ENCODE measurements at places on chromosomes 3 and 15.

DNA sequence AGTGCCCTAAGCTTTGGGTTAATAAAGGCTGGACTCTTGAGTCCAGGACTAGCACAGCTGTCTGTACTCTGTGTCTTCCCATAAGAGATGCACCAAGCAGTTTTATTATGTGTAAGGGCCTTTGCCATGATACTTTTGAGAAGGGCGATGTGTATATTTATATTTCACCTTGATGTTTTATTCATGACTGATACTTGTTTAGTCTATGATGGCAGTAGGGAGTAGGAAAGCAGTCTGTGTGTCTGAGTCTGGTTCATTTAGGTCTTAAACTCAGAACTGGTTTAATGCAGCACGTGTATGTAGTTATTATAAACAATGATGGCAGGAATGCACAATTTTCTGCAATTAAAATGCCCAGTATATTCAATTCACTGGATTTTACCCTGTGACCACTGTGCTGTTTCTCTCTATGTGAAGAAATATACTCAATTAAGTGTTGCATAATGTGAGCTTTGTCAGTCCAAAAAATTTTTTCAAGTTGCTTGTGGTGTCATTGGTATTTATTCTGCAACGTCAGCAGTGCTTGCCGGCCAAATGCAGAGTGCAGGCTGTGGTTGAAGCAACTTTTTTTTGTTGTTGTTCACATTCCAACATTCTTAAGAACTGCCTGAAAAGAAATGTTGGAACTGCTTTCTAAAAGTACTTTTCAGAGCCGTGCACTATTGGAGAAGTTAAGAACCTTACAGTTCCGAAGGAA is 423.7 kb upstream of the SEMA6D start:
- peak; percentile 89 for DNase-seq

- no peak for DNase-seq
These were observed 17.6 kb upstream of the SIN3A start for GRCh38 chr15:75468913-75469598.

- DNase-seq, result no peak
These were observed 116.3 kb downstream of the KCNAB1 start for GRCh38 chr3:156236556-156237260.

GRCh38 chr3:49869525-49870126 is at the start of gene CAMKV:
TSS of gene CAMKV (minus strand) at chr3:49869906. CDS start at chr3:49862388, 7,518 bp downstream.
- no peak for DNase-seq

DNA sequence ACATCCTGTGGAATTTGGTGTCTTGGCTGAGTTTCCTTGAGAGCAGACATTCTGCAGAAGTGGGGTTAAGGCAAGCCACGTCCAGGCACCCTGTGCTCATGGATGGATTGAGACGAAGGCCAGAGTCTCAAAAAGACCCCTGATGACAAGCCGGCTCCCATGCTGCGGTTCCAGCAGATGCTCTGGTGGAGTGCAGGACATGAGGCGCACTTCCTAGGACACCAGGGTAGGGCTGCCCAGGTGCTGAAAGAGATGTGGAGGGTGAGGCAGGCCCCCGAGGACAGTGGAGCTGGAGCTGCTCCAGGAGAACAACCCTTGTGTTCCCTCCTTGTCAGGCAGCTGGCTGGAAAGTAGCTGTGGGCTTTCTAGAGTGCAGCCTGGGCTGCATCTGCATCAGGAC is 81.0 kb downstream of the ASB7 start:
- DNase-seq, result peak; percentile 81

GRCh38 chr15:68304589-68305337 is 27.2 kb downstream of the FEM1B start:
- DNase-seq, result peak; percentile 82

- DNase-seq, result no peak
These were observed 45.0 kb downstream of the SENP2 start for GRCh38 chr3:185631108-185631507.

- DNase-seq, result no peak
These were observed 134.9 kb upstream of the ZBTB20 start for GRCh38 chr3:115281697-115282675.

- no peak for DNase-seq
These were observed 77.9 kb upstream of the SPRED1 start for GRCh38 chr15:38174691-38175090.

GRCh38 chr3:46006238-46007032 is 10.8 kb upstream of the FYCO1 start:
- no peak for DNase-seq

- DNase-seq, result no peak
These were observed 107.3 kb upstream of the ANKRD28 start for GRCh38 chr3:15905041-15905440.

- DNase-seq, result no peak
These were observed 30.4 kb downstream of the CDIN1 start for GRCh38 chr15:36609793-36610192.

GRCh38 chr3:17432236-17432635 is 310.2 kb downstream of the TBC1D5 start:
- no peak for DNase-seq

DNA sequence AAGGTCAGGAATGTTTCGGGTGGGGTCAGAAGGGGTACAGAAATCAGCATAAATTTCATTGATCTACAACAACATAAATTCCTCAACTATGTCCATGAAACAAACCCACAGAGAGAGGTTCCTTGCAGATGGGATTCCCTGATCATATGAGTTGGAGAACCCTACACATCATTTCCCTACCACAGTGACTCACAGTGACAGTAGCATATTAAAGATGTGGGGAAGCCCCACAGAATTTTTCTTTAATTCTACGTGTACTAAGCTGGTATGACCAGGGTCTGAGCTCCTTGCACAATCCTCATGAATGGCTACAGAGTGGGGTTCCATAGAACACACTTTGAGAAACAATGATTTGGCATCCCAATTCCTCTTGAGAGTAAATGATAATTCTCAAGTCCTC is 116.9 kb upstream of the RAD18 start:
- DNase-seq, result no peak

GRCh38 chr15:91866971-91867372 is 13.5 kb downstream of the SLCO3A1 start:
- no peak for DNase-seq

GRCh38 chr3:63538919-63539318 is 113.6 kb upstream of the SNTN start:
- DNase-seq, result no peak

DNA sequence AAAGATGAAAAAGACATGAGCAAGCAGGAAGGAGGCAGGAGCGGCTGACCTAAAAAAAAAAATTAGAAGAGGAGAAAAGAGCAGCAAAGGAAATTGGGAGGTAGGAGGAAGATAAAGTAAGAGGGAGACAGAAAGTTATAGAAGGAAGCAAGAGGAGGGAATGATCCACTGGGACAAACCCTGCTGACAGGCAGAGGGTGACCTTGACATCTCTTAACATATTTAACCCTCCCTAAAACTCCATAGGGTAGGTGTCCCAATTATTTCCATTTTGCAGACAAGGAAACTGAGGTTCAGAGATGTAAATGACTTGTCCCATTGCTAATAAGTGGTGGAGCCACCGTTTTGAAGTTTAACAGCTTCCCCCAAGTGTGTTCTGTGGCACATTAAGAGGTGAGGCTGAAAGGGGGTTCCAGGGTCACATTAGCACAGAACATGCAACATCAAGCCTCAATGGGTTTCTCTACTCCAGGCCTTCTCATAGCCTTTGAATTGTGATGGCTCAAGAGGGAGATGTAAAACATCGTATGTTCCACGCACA is 37.4 kb upstream of the PRICKLE2 start:
- no peak for DNase-seq

DNA sequence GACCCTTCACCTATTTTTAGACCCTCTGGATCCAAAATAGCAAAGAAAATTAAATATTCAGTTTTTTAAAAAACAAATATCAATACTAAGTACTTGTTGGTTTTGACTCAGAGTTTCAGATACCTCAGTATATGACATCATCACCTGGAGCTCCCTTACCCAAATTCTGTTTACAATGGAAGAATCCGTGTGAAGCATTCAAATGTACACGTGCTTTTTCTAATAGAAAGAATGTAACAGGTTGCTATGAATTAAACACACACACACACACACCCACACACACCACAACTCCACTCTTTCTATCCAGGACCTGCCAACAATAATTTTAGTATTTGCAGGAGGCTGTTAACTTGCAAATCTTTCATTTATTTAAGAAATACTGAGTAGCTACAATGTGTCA is 221.8 kb downstream of the THRB start:
- no peak for DNase-seq

GRCh38 chr3:196772897-196773296 is 33.2 kb downstream of the PAK2 start:
- no peak for DNase-seq

DNA sequence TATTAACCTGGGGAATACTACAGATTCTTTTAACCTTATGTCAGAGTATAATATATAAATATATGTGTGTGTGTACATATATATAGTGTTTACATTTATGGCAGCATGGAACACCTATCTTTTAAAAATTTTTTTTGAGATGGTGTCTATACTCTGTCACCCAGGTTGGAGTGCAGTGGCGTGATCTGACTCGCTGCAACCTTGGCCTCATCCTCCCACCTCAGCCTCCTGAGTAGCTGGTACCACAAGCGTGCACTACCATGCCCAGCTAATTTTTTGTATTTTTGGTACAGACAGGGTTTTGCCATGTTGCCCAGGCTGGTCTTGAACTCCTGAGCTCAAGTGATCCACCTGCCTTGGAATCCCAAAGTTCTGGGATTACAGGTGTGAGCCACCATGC is 18.5 kb upstream of the ERICH6 start:
- no peak for DNase-seq

- DNase-seq, result no peak
These were observed 25.8 kb downstream of the FAM98B start for GRCh38 chr15:38479756-38480155.

Measured in vagina (tissue), 2 donors.